ENCODE measurements at places on chromosomes 4 and X.
A peak's percentile ranks its signal among the peaks of the same experiment; 100 is the strongest.

GRCh38 chr4:48491514-48492176 is 1.6 kb downstream of the ZAR1 start:
- DNase-seq = no peak

- DNase-seq = no peak
Measured at GRCh38 chr4:118918388-118918787, 29.7 kb downstream of the SYNPO2 start.

- DNase-seq = no peak
Measured at GRCh38 chr4:85773372-85773771, 298.4 kb downstream of the ARHGAP24 start.

DNA sequence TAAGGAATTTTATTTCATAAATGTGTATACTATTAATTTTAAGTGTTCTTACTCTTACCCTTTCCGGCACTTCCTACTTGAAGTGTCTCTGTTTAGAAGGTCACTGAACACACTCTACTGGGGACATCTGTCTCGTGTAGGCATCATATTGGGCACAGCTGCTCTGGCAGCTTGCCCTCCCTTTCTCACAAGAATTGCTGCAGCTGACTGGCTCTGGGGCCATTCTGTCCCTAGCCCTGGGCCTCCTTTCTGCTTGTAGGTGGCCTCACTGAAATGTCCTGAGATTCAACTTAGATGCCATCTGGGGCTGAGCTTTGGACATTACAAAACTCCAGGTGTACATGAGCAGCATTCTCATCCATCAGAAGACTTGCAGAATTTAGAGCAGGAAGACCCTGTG is 49.6 kb downstream of the SMAD1 start:
- DNase-seq = no peak

DNA sequence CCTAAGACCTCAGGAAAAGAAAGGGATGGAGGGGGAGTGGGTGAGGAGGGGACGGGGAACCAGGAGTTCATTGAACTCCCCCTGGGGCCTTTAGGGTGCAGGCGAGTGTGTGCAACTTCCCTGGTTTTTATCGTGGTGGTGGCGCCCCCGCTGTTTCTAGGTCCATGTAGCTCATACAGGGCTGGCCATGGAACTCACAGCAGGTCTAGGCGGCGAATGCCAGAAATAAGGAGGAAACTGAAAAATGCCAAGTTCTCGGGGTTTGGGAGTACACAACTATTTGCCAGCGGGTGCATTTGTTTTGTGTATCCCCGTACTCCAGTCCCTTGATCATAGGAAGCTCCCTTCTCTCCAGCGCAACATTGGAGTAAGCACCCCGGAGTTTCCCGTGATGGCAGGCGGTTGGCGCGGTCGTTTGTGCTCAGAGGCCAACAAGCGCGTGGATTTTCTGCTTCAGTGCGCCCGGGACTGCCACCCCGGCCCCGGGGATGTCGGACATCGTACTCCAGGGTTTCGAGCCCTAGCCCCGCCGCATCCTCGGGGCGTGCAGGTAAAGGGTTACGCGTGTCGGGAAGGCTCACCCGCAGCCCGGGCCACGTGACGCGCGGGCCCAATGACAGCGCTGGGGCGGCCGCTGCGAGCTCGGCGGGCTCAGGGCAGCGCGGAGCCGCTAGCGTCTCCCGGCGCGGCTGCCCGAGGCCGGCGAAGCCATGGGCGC is 208.9 kb downstream of the NWD2 start:
- DNase-seq = peak; percentile 52

GRCh38 chrX:127726227-127726626 is 326.0 kb downstream of the ACTRT1 start:
- no peak for DNase-seq

- no peak for DNase-seq
Measured at GRCh38 chrX:132648895-132649294, 160.1 kb upstream of the MBNL3 start.

DNA sequence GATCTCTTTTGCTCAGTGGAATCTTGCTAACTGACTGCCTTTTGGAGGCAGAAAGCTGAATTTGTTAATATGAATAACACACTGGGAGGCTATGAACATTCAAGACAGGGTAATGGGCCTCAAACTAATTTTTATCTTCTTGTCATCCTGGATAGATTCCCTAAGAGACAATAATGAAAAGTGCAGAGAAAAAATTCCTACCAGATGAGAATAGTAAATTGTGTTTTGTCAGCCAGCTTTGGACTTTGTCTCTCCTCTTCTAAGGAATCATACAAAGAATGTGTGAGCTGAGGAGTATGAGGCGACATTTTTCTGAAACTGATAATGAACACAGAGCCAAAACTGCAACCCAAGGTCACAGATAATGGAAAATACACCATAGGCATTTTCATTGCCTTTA is 649.3 kb downstream of the IQCM start:
- DNase-seq = no peak

GRCh38 chrX:154495472-154495922 is 5.1 kb upstream of the SLC10A3 start:
- no peak for DNase-seq

DNA sequence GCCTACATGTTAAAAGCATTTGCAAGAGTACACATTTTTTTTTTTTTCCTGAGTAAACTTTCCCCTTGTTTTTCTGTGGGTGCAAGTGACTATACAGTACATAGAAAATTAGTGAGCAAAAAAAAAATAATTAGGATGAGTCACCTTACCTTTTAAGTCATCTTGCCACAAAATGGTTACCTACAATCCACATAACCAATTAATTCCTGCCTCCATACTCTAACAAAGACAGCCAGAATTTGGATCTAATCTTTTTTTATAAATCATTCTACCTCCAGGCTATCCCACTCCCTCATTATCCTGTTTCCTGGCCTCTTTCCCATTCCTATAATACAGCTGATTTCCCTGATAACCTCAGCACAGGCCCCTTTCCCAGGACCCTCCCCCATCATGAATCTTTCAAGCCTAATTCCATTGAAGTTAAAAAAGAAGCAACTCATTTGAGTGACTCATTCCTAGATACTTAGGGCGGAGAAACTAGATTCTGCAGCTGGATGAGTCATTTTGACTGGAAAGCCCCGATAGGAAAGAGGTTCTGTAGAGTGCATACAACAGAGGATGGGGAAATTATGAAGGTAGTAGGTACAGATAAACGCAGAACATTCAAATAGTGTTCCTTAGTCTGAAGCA is 128.2 kb downstream of the C4orf51 start:
- DNase-seq = peak; percentile 93

DNA sequence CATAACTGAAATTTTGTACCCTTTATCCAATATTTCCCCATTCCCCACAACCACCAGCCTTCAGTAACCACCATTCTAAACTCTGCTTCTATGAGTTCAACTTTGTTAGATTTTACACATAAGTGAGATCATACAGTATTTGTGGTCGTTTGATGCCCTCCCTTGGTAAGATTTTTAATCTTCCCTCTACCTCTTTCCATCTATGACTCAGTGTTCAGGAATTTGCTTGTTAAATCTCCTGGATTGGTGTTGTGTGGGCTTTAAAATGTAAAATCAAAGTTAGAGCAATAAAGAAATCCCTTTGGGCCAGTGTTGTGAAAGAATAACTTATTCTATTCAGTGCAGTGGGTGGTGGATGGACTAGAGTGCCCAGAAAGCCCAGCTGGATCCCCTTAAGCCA is 37.4 kb downstream of the SLC16A2 start:
- peak; percentile 75 for DNase-seq

GRCh38 chr4:175998782-175999181 is 66.9 kb upstream of the WDR17 start:
- no peak for DNase-seq

DNA sequence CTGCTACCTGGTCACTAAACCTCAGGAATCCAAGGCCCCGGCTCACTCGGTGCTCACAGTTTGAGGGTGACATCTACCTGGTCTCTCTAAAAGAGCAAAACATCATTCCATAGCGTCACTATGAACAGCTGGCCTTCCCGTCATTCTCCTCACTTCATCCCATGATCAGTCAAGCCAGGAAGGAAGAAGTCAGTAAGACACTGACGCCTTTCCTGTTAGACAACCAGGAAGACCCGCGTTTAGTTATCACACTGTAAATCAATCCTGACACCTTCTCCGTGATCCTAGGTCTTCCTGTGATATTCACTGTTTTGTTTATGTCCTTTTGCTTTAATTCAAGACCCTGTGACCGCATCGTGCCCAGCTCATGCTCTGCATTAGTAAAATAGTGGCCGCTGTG is 31.6 kb upstream of the CDKN2AIP start:
- DNase-seq = no peak

DNA sequence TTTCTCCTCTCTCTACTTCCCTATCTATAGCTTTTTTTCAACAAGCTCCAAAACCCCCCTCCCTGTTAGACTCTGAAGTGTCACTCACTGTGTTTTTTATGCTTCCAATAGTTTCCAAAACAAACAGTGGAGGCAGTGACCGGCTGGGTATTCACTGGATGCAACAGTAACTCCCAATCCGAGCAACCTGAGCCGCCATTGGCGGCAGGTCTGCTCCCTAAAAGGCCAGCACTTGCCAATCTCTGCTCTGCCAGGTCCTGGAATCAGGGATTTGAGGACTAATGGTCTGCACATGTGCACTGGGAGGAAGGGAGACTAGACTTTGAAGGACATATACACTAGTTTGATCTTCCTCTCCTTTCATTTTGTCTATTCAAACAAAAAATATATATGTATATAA is 7.1 kb downstream of the TBX22 start:
- DNase-seq = no peak

GRCh38 chr4:89021684-89022083 is 35.3 kb downstream of the FAM13A start:
- no peak for DNase-seq

DNA sequence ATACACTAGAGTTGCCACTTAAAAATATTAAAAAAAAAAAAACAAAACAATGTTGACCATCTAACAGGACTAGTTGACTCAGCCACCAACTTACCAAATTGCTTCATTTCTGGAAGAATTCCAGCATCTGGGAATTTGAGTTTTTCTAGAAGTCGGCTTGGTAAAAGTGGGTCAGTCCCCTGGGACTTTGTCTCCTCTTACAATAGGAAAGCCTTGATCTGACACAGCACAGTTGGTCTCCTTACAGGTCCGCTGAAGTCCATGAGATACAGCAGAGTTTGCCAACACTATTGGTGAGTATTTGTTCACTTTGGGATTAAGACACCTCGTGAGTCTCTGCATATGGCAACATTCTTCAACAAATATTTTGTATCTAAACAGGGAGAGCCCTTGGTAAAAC is 18.2 kb upstream of the DDIT4L start:
- DNase-seq = no peak

- peak; percentile 20 for DNase-seq
Measured at GRCh38 chrX:147875866-147876596, 35.7 kb upstream of the FMR1 start.

DNA sequence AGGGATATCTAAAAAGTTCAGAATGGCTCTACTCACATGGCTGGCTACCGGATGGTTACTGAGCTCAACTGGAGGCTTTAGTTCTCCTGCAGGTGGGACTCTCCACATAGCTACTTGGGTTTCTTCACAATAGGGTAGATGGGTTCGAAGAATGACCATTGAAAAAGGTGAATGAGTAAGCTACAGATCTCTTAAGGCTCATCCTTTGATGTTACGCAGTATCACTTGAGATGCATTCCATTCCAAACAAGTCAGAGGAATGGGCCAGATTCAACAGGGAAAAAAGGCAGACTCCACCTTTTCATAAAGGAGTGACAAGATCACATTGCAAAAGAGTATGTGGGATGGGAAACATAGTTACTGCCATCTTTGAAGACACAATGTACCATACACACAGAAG is 52.6 kb downstream of the DDX53 start:
- no peak for DNase-seq

- peak; percentile 2 for DNase-seq
Measured at GRCh38 chrX:30570505-30570904, 7.1 kb downstream of the TASL start.

DNA sequence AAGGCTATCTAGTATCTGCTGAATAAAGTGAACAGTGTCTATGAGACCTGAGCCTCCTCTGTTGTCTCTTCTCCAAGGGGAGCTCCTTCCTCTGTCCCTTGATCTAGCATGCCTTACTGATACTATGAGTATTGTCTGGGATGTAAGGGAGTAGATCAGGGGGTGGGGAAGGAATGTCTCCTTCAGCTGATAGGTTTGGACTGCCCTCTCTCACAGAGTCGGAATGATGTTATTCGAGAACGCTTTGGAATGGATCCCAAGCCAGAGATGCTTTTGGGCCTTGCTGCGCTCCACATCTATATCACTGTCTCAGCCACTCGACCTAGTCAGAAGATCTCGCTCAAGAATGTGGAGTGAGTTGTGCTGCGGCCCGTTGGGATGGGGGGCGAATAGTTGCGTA is 68.3 kb upstream of the PRPS1 start:
- DNase-seq = no peak

GRCh38 chr4:38193236-38193863 is 233.2 kb downstream of the PTTG2 start:
- DNase-seq = no peak

DNA sequence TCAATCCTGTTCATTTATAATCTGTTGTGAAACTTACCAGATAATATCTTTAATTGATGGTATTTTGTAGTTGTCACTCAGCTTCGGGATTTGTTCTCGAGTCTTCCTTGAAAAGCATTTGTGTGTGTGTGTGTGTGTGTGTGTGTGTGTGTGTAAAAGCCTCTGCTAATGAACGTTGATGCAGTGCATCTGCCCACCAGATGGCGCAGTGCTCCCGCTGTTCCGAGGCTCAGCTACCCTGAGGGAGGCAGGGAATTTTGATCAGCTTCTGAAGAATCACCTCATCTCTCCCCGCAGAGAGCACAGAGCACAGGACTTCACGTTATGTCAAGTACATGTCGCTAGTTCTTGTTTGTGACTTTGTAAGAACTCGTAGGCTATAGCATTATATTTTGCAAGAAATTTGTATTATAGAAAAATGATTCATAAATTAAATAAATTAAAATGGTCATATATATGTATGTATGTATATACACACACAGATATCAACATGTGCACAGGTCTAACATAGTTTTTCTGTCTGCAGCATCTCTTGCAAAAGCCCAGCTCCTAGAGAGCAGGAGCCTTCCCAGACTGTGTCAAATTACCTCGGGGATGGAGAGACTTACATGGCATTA is 316.7 kb upstream of the IGFBP7 start:
- peak; percentile 34 for DNase-seq

GRCh38 chr4:1463927-1464540 is 57.8 kb upstream of the NKX1-1 start:
- DNase-seq = no peak

- no peak for DNase-seq
Measured at GRCh38 chr4:130542953-130543352, 1447.0 kb downstream of the C4orf33 start.

DNA sequence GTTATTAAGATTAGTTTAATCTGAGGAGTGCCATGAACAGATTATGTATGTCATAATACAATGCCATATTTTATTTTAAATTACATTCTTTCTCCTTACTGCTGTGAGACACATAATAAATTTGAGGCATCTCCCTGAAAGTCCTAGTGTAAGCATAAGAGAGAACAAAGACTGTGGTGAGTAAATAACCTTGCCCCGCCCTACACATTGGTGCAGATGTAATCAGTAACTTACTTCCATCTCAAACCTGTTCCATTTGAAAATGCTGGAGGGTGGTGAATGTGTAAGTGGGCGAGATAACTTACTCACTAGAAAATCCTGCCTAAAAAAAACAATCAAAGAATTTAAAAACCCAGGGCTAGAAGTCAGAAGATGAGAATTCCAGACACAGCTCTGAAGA is 338.1 kb upstream of the SLIT2 start:
- DNase-seq = no peak

GRCh38 chr4:55973650-55974049 is 24.9 kb downstream of the CEP135 start:
- DNase-seq = no peak

Measured in SW480 (cell line).